ENCODE measurements at places on chromosomes 1 and 21.

- DNase-seq, result no peak
Observed at GRCh38 chr1:116420417-116421200, 47.6 kb downstream of the ATP1A1 start.

DNA sequence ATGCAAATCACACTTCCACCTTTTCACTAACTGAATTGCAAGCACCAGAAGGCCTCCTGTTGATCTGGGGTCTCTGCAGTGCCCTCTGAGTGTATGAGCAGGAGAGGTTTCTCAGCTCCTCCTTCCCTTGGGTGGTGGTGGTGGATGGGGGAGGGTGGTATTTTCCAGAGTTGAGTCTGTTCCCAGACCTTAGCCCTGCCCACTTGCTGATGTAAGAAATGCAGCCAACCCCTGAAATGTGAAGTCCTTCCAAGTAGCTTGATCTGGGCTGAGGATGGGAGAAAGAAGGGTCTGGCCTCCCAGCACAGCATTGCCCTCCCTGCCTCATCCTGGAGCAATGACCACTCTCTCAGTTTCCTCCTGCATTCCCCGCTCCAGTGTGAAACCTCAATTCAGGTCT is 6.3 kb upstream of the FOXD2 start:
- no peak for DNase-seq

- DNase-seq, result no peak
Observed at GRCh38 chr1:160850993-160851392, 11.7 kb downstream of the CD244 start.

- DNase-seq, result no peak
Observed at GRCh38 chr1:39086386-39086785, 60.2 kb downstream of the NDUFS5 start.

DNA sequence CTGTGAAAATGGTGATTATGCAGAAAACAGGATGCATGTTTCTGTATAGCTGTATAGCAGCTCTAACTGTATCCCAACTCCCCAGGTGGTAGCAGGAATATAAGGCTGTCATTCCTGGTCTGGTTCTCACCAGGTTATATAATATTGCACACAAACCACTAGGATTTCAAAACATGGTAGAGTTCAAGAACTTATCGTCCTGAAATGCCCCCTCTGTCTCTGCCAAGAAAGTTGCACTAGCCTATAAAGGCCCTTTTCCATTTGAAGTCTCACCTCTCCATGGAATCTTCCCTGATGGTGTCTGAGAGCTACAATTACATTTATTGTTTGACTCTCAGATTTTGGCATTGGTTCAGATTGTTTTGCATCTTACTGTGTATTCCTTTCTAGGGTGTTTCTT is 184.9 kb upstream of the FAM78B start:
- DNase-seq, result no peak

DNA sequence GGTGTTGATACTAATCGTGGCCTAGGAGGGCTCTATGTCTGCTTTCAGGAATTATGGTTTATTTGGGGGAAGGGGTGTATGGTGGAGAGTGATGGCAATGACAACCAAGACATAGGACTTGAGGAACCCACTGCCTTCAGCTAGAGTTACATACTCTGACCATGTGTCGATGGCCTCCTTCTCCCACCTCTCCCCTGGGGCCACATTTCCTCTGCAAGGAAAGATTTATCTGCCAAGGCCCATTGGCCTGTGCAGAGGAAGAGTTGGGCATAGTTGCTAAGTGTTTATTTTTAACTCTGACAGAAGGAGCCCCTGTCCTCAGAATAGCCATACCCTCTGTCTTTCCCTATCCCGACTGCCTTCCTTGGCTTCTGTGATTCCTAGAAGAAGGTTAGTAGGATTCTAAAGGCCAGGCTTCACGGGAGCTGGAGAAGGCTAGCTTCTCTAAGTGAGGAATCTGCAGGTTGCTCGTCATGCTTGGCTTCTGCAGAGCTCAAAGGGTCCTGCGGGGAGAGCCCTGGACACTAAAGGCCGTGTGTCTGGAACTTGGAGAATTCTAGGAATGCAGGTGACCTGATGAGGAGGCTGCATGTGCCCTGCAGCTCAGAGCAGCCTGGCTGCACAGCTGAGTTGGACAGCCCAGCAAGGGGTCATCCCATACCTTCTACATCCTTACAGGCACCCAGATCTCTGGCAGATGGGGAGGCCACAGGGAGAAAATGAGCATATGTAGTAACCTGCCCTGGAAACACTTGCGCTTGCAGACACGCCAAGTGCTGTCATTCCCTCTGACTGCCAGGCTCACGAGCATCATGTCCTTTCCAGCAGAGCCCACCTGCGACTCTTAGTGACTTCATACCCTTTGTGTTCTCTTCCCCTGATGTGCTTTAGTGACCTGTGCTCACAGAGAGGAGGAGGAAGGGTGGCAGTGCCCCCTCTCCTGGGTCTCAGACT is 9.7 kb downstream of the MAPKAPK2 start:
- no peak for DNase-seq

- no peak for DNase-seq
Observed at GRCh38 chr1:185008838-185009237, 34.5 kb upstream of the NIBAN1 start.

GRCh38 chr1:203271962-203272632 is 33.2 kb upstream of the BTG2 start:
- DNase-seq, result no peak

- DNase-seq, result no peak
Observed at GRCh38 chr21:25024639-25025038, 582.6 kb downstream of the MRPL39 start.

- peak; percentile 93 for DNase-seq
Observed at GRCh38 chr1:2414297-2414958, 2.1 kb upstream of the PEX10 start.

GRCh38 chr1:76125473-76126219 is 51.1 kb downstream of the ST6GALNAC3 start:
- DNase-seq, result no peak

GRCh38 chr1:155944444-155944799 is 3.0 kb downstream of the RXFP4 start:
- DNase-seq, result no peak

All from HuH-7.5 (cell line).